ENCODE measurements at places on chromosomes 16 and 17.
A peak's percentile ranks its signal among the peaks of the same experiment; 100 is the strongest.

DNA sequence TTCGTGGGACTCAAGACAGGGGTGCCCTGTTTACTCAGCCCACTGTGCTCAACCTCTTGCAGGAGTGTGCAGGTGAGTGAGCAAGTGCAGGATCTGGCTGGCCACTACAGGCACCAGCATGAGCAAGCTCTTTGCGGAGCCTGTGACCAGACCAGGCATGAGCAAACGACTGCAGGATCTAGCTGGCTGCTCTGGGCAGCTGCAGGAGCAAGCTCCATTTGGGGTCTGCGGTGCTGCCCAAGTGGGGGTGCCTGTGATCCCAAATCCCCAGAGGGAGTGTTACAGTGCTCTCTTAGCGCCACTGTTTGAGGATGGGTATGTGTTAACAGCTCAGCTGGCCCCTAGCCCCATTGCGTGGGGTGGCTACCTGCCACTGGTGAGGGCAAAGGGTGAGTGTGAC, 2.4 kb downstream of the USP6 start:
- DNase-seq = no peak

- DNase-seq = no peak
These were observed 646 bp downstream of the RABEP1 start for GRCh38 chr17:5282642-5283217.

DNA sequence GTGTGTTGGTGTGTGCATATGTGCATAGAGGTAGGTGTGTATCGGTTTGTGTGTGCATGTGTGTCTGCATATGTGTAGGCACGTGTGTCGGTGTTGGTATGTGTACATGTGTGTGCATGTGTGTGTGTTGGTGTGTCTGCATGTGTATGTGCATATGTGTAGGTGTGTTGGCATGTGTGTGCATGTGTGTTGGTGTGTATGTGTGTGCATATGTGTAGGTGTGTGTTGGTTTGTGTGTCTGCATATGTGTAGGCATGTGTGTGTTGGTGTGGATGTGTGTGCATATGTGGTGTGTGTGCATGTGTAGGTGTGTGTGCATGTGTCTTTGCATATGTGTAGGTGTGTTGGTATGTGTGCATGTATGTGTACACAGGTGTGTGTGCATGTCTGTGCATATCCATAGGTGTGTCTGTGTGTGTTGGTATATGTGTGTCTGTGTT, 3.9 kb upstream of the AATK start:
- DNase-seq = no peak

DNA sequence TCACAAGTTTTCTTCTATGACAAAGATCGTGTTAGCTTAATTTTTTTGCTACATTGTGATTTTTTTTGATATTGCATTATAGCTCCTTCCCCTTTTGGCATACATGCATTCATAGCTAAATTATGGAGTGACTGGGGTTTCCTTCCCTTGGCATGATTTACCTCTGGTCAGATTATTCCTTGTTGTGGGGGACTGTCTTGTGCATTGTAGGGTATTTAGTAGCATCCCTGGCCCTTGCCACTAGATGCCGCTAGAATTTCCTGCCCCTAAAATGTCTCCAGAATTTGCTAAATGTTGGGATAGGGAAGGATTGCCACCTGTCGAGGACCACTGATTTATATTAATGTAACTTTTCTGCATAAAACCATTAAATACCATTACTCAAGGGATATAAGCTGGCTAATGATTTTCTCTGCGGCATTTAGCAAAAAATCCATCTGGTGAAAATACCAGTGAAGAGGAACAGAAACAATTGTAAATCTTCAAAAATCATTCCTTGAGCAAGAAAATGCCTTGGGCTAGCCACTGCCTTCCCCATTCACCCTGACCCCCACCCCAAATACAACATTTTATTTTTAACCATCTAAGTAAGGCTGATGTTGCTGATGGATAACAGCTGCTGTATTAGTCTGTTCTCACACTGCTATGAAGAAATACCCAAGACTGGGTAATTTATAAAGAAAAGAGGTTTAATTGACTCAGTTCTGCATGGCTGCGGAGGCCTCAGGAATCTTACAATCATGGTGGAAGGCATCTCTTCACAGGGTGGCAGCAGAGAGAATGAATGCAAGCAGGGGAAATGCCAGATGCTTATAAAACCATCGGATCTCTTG, 195.2 kb downstream of the MAP2K6 start:
- no peak for DNase-seq

- peak; percentile 23 for DNase-seq
These were observed 19.0 kb downstream of the MED24 start for GRCh38 chr17:40035162-40035559.

GRCh38 chr16:10009684-10010083, 172.5 kb downstream of the GRIN2A start:
- DNase-seq = no peak

- no peak for DNase-seq
These were observed 88.2 kb upstream of the CORO6 start for GRCh38 chr17:29710891-29711418.

- no peak for DNase-seq
These were observed 448.1 kb upstream of the DYNLRB2 start for GRCh38 chr16:80092681-80093080.

DNA sequence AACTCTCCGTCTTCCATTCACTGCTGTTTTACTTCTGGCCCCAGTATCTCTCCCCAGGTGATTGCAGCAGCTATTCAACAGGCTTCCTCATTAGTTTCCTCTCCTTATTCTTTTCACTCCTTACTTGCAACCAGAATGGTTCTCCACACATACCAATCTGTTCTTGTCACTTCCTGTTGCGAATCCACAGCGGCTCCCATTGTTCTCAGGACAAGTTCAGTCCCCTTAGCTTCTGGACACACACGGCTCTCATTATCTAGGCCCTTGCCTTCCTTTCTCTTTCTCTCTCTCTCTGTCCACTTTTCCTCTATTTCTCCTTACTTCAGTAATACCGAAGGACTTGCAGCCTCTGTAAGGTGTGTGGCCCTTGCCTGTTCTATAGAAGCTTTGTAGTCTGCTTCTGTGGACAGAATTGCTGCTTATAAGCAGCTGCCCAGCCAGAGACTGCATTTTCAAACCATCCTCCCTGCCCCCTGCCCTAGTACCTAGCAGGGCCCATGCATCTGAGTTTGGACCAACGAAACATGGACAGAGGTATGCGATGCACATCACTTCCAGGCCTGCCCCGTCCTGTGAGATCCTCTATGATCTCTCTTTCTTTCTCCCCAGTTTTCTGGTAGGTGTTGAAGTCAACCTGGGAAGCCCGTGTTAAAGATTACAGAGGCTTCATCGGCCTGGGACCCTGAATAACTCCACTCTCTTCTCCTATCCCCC, 45.7 kb downstream of the VAT1L start:
- DNase-seq = no peak

DNA sequence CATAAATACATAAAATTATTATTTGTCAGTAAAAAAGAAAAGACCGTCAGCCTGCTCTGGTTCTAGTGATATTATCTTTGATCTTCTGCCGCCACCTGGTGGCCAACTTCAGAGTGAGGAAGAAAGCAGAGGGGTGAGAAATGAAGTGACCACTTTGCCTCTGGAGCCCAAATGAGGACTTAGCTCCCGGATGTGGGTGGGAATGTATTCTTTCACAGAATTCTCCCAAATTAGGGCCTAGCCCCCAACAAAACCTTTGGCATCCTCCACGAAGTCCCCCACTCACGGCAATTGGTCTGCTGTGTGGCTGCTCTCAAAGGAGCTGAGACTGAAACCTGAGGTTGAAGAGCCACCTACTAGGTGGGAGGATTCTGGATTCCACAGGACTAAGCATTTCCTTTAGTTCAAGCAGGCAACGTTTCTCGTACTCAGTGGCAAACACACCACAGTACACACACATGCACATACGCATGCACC, 4.9 kb upstream of the ZNF267 start:
- DNase-seq = peak; percentile 38

DNA sequence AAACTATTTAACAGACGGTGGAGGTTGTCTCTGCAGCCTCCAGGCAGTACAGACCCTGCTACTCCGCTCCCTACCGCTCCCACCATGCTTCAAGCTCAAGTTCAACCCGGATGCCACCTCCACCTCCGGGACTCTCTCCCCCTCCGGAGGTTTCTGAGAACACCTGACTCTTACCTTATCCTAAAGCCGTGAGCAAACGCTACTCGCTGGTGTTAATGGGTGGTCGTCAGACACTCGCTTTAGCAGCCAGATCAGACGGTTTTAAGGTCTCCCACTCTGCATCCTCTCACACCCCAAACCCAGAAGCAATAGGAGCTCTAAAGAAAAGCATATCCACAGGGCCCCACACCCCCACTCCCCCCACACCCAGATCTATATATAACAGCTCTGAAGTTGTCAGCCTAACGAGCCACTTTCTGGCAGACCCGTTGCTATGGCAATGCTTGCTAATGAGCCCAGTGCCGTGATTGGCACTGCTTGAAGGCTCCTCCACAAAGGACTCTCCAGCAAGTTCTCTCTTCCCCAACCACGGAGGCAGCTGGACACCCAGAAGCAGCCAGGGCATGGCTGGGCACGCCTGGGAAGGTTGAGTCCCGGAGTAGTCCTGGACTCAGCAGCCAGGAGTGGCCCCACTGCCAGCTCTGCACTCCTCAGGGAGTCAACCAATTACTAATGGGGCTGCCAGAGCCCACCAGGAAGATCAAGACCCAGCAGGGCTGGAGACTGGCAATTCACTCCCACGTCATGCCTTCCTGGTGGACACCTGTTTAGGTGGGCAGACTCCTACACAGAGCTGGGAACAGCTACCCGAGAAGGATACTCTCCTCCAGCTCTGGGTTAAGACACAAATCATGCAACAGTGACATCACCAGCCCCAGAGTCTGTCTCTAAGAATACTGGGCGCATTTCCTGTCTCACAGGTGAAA, 121.2 kb upstream of the RCVRN start:
- no peak for DNase-seq

DNA sequence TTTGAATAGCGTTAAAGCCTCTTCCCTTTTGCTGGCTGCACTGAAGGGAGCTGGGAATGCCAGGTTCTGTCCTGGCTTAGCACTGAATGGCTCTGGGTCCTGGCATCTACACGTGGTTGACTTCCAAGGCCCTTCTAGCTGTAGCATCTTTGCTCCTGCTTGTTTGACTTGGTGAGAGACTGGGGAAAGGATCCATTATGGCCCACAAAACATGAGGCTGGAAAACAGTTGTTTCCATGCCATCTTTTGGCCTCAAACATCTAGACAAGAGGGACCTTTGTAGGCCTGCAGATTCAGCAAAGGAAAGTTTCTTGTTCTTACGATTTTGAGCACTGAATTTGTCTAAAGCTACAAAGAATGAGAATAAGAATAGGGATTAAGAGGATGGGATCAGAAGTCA, 32.5 kb downstream of the EPN2 start:
- no peak for DNase-seq

DNA sequence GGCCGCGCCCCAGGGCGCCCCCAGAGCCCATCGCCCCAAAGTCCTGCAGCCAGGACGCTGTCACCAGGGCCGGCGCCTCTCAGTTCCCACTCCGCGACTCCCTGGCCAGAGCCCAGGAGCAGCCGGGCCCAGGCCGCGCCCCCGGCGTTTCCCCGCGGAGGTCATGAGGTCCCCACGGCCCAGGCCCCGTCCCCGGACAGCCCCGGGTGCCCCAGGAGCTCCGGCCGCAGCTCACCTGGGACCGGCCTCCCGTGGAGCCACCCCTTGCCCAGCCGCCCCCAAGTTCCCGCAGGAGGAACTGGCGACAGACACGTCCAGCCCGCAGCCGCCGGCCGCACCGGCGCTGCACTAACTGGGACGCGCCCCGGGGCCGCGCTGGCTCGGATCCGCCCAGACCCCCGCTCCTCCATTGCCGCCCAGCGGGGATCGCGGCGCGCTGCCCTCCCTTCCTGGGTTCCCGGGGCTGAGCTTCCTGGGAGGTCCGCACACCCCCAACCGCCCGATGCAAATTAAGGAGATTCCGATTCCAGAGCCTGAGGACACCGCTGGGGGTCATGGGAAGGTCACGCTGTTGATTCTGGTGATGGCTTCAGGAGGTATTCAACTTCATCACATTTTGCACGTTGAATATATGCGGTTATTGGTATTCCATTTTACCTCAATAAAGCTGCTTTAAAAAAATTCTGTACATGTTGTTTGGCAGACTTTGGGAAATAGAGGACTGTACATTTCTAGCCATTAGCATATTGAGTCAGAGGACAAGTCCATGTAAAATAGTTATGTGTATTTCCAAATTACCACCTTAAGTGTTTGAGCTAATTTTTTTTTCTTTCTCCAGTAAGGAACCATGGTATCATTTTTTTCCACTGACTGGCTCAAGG, 9.9 kb downstream of the AHSP start:
- DNase-seq = no peak

DNA sequence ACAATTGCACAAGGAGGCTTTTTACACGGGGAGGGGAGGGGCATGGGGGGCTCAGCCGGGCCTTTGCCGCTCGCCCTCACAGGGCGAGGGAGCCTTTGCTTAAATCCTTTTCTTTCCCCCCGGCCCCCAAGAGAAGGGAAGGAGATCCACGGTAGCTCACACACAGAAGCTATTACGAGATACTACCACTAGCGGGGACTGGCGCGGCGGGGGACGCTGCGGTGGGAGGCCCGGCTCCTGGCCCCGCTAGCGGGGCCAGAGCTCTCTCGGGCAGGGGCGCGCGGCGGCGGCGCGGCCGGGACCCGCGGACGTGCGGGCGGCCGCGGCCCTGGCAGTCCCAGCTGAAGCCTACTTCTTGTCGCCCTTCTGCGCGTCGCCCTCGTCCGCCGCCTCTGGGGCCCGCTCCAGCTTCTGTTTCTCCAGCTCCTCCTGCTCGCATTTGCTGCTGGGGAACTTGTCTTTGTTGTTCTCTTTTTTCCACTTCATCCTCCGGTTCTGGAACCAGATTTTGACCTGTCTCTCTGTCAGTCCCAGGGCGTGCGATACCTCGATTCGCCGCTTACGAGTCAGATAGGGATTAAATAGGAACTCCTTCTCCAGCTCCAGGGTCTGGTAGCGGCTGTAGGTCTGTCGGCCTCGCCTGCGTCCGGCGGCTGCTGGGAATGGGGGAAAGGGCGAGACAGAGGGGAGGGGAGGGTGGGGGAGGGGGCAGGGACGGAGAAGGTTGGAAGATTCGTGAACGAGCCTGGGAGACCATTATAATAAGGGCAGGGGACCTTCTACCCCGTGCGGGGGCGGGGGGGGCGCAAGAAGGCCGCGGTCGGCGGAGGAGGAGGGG, 2.0 kb downstream of the HOXB8 start:
- peak; percentile 62 for DNase-seq

GRCh38 chr16:57894390-57895080, 76.4 kb downstream of the CNGB1 start:
- no peak for DNase-seq
